ENCODE measurements at places on chromosomes 1 and 21.
A peak's percentile ranks its signal among the peaks of the same experiment; 100 is the strongest.

- DNase-seq: no peak
Observed at GRCh38 chr1:184101141-184101540, 49.6 kb downstream of the TSEN15 start.

DNA sequence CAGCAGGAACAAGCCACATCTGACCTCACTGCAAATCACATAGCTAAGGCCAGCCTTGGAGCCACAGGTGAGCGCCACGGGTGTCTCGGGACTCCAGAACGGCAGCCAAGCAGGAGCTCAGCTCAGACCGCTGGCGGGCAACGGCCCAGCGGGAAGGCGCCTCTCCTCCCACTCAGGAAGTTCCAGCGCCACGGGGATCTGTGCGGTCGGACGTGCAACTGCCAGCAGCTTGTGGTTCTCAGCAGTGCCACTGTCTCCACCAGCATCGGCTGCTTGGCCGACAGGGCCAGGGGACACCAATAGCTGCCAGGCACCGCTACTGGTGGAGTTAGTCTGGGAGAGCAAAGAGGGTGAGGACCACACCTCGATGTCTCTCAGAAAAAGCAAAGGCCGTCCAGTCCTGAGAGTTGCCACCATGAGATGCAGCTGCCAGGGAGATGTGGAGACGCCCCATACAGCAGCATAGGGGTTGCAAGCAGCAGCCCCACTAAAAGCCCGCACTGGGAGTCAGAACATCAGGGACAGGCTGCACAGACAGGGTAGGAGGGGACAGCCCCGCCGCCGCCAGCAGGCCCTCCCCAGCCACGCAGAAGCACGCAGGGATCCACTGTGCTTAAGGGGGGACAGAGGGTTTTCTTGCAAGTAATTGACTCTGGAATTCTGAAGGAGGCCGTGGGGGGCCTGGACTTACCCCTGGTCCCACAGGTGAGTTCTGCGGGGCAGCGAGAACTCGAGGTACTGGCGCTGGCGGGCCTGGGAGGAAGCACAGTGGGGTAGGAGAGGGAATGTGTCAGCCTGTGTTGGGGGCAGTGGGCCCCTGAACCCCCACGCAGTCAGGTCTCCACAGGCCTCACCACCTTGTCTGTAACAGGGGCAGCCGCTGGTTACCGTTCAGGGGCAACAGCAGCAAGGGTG lies 83.5 kb downstream of the NPHP4 start:
- DNase-seq: no peak

- no peak for DNase-seq
Observed at GRCh38 chr1:230147253-230148125, 80.5 kb downstream of the GALNT2 start.

DNA sequence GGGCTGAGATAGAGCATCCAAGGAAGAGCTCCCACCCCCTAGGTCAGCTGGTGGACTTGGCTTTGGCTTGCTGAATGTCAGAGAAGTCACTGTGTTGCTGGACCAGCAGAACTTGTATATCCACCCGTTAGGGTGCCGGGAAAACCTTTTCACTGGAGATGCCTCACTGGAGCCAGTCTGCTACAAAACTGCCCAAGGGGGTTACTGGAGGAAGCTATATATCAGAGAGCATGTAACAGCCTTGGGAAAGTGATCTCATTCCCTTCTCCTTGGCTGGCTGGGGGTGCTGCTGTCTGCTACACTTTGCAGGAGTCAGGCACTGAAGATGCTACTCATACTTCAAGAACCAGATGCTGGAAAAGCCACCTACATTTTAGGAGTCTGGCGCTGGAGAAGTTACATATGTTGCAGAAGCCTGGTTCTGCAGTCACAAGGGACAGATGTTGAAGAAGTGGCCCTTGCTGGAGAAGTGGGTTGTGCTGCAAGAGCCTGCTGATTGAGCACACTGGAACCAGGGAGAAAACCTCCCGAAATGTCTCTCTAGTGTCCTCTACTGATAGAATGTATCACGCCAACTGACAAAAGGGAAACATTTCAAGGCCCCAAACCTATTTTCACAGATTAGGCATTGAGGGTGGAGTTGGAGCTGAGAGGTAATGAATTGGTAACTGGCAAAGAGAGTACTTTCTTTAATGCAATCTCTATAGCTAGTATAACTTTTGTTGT lies 250.6 kb downstream of the SPATA17 start:
- no peak for DNase-seq

GRCh38 chr1:38558500-38559445 lies 300.8 kb downstream of the RRAGC start:
- peak; percentile 14 for DNase-seq

- DNase-seq: no peak
Observed at GRCh38 chr1:72375226-72375625, 92.9 kb upstream of the NEGR1 start.

DNA sequence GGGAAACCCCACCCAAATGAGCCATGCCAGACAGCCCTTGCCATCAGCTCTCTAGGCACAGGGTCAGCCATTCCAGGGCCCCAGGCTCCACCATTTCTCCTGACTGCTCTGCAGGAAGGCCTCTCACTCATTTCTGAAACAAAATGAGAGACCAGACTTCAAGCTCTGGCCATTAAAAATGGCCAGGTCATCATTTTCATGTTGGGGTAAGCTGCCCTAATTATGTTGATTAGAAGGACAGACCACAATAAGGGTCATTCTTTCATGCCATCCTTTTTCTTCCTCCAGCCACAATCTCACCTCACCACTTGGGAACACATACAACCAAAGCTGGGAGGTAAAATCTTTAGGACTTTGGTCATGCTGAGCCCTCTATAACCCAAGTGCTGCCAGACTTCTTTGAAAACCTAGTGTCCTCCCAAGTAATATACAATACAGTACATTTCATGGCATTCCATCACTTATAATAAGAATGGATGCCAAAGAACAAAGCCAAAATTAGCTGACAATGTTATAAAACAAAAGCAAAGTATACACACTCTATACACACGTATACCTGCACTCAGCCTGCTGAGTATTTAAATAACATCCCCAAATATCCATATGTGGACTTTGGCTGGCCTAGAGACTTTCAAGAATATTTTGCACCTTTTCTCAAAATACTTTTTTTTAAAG lies 22.4 kb upstream of the RBBP5 start:
- peak; percentile 9 for DNase-seq
